ENCODE measurements at places on chromosomes 4 and X.

DNA sequence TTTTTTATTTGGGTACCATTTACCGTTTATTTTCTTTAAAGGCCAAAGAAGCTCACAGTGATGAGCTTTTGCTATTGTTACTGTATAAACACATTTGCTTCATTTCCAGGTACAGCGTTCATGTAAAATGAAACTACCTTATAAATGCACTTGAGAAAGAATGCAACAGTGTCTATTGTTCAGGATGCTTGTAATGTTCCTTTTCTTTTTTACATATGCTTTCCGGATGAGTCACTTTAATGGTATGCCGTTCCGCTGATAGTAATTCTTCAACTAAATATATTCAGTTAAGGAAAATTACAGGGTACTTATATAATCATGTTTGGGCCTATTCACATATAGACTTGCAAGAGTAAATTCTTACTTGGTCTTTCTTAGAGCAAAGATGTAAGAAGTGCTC, 354.9 kb downstream of the RPA4 start:
- DNase-seq = no peak

DNA sequence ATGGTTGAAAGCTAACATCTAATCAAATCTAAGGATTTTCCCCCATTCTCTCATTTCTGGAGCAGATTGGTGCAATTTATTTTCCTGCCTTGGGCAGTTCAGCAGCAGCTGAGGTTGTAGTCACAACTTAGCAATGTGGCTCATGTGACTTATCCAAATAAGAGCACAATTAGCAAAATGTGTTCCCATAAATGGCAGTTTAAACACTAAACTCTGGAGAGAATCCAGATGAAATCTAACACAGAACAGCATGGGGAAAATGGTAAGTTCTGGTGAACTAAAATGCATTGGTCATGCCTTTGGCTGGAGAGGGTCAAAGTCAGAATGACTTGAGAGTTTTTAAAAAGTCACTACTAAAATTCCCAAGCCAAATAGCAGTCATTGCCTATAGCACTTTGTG, 422.6 kb upstream of the DIPK2B start:
- DNase-seq = no peak

DNA sequence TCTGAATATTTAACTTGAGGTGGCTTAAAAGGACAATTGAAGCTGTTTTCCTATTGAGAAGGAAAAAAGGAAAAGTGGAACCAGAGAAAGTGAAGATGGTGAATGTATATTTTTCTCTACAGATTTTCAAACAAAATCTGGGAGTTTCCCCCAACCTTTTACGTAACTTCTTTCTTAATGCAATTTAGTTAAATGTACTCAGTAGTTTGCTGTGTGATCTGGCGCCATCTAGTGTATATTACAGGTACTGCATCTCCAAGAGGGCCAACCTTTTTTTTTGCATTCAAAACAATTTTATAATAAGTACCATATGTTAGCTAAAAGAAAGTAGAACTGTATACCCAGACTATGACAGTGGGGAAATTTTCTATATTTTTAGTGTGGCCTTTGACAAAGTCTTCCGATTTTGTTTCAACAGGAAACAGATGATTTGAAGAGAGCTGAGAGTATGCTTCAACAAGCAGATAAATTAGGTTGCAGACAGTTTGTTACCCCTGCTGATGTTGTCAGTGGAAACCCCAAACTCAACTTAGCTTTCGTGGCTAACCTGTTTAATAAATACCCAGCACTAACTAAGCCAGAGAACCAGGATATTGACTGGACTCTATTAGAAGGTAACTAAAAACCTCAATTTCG, 82.0 kb downstream of the PLS3 start:
- DNase-seq = no peak

DNA sequence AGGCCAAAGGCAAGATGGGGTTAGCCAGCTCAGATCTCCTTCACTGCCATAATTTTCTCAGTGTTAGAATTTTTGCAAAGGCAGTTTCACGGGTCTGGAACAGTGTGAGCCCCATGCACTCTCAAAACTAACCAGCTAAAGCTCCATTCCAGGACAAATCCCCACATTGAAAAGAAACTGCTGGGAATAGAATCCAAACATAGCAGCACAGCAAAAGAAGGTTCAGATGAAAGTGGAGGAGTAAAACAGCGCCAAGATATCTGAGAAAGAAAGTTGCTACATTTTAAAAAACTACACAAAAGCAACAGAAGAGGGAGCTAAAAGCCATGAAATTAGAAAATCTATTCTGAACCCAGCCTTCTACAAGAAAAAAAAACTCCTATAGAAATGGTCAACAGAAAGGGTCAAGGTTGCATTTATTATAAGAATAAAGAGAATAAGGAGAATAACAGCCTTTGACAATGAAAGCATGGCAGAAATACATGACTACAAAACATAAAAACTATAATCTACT, 39.6 kb upstream of the SLC7A3 start:
- no peak for DNase-seq

DNA sequence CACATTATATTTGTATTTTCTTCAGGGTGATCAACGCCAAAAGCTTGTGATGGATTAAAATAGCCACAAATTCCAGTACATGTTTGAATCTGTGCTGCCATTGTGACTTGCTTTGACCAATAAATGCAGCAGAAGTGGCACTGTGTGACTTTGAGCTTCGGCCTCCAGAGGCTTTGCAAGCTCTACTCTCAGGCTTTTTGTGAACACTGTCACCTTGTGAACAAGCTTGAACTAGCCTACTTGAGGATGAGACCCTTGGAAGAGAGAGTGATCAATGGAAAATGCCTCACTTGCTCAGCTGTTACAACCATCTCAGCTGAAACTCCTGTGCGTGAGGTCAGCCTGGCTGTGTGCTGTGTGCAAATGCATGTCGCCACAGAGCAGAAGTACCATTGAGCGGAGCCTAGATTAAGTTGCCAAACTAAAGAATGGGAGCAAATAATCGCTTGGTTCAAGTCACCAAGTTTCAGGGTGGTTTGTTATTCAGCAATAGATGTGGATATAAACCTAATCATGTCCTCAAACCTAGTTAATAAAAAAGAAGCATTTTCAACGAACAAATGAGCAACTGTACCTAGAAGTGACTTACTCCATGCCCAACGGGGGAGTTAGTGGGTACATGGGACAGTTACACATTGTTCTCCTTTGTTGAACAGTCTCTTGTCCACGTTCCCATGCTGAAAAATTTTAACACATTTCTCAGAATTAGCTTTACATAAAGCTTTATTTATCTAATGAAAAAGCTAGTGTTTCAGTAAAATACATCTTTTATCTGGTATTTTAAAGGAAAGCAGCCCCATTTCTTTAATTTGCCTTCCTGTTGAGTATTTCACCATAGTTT, 23.5 kb downstream of the NOA1 start:
- DNase-seq = no peak

GRCh38 chrX:12480956-12481355, 310.3 kb upstream of the PRPS2 start:
- DNase-seq = no peak

GRCh38 chr4:183326853-183327252, 4.6 kb upstream of the CLDN24 start:
- DNase-seq = no peak

DNA sequence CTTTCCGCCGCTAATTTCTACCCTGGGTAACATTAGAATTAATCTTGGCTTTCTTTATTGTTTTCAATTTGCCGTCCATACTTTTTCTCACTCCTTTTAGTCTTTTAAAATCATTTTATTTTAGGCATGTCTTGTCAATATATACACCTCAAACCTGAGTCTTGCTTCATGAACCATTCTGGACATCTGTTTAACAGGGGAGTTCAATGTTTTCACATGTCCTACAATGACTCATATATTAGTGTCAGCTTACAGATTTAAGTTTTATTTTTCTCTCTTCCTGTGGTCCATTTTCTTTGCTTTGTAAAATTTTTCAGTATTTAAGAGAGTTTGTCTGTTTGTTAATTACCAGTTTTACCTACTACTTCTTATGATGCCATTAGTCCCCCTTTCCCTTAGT, 89.5 kb downstream of the LCORL start:
- DNase-seq = no peak

GRCh38 chr4:81471298-81471587, 464 bp downstream of the RASGEF1B start:
- no peak for DNase-seq

All from caudate nucleus (tissue), 63 donors.